NCI-H82 (cell line): ENCODE measurements at places on chromosomes 6 and 20.

DNA sequence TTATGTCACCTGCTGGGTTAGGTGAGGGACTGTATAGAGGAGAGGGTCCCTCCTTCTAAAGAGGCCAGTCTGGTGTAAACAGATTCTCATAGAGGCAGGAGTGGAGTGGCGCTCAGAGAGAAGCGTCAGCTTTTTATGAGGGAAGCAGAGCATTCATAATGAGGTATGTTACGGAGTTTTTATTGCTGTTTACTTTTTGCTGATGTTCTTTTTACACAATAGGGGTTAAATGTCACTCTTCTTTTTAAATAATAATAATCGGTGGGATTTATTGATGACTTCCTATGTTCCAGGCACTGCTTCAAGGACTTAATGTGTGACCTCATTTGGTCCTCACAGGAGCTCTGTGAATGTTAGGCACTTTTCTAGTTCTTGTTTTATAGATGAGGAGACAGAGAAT, 79.9 kb downstream of the L3MBTL3 start:
- no peak for DNase-seq

DNA sequence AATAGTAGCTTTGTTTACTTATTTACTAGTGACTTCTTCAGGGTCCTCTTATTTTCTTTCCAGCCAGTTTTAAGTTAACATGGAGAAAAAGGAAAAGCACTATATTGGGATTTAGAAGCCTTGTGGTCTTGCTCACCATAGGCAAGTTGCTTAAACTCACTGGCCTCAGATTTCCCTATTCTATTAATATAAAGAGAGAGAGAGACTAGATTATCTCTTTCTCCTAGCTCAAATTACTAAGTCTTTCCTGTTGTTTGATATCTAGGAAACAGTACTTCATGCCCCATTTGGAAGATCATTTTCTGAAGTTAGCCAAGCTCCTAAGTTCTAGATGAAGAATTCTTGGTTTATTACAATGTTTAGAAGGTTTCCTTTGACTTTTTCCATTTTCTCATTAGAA, 32.5 kb downstream of the CTNNBL1 start:
- no peak for DNase-seq

DNA sequence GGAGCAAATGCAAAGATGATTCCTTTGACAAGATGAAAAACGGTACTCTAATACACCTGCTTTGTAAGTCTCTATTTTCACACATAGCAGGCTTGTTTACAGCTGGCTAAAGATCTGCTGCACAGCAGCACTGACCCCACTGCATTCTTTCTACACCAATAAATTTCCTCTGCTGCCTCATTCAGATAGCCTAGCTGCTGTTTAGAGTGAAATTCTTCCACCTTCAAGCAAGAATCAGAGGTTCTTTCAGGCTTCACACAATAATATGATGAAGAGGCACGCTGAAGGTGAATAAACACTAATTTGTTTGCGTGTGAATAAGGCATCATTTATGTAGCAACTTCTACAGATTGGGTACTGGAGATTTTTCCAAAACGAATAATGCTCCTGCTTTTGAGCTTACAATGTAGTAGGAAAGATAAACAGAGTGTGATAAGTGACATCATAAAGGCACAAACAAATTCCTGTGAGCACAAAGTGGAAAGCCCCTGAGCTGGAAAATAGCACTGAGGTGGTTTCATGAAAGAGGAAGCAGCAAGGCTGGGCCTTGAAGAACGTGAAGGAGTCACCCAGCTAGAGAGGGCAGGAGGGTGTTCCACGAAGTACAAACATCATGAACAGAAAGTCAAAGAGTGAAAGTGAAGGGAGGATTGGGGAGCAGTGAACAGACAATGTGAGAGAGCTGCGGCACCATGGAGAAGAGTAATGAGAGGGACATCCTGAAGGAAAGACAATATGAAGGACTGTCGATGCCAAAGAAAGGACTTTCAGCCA, 543.4 kb downstream of the CD83 start:
- no peak for DNase-seq

DNA sequence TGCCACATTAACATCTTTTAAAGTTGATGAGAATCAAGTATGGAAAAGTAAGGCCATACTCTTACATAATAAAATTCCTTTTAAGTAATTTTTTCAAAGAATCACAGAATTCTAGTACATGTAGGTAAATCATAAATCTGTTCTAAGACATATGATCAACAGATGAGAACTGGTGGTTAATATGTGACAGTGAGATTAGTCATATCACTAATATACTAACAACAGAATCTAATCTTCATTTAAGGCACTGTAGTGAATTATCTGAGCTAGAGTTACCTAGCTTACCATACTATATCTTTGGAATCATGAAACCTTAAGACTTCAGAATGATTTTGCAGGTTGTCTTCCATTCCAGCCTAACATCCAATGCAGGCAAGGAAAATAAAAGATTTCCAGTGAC, 11.6 kb downstream of the PLN start:
- DNase-seq = no peak

- DNase-seq = peak; percentile 54
Observed at GRCh38 chr20:51542571-51543421, at the start of gene NFATC2. NFATC2 (minus strand) TSS chr20:51542719; CDS start chr20:51542499, 220 bp downstream.

DNA sequence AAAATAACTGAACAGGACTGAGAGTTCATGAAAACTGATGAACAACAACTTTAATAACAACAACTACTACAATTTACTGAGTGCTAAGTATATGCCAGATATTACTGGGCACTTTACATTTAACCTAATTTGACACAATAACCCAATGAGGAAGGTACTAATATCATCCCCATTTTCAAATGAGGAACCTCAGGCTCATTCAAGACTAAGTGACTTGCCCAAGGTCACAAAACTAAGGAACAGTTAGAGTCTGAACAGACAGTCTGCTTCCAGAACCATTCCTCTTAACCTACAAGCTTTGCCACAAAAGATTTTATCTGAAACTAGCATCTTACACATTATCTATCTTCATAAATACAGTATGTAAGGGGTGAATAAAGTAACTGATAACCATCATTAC, 10.6 kb upstream of the NDRG3 start:
- no peak for DNase-seq

- no peak for DNase-seq
Observed at GRCh38 chr6:151137542-151137941, 102.2 kb upstream of the AKAP12 start.
